ENCODE measurements at places on chromosomes 12 and 14.

DNA sequence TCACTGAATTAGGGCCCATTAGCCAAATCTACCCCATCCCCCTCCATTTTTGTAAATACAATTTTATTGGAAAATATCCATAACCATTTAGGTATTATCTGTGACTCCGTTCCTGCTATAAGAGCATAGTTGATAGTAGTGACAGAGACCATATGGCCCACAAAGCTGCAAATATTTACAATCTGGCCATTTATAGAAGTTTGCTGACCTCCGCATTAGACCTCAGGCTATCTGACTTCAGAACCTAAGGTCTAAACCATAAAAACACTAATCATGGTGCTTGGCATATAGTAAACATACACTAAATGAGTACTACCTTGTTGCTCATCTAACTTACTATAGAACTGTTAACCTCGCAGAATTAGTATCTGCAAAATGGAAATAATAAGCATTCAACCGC, 124.8 kb downstream of the NPAS3 start:
- no peak for DNase-seq

DNA sequence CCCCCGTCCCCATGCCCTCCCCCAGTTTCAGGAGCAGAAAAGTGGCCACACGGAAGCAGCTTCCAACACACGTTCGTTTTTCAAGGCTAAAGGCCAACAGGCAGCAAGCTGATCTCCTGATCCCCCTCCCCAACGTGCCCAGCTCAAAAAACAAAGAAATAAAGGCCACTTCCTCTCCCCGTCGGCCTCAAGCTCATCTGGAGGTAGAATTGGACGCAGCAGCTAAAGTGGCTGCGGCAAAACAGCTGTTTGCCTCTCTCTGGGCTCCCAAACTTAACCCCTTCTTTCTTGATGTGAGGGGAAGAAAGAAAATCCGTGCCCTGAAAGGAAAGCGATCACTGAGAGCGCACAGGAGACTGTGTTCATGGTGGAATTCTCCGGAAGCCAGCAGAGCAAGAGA, 66.3 kb downstream of the SCARB1 start:
- DNase-seq, result no peak

- DNase-seq, result no peak
Observed at GRCh38 chr14:104326848-104327247, 188.5 kb downstream of the KIF26A start.

DNA sequence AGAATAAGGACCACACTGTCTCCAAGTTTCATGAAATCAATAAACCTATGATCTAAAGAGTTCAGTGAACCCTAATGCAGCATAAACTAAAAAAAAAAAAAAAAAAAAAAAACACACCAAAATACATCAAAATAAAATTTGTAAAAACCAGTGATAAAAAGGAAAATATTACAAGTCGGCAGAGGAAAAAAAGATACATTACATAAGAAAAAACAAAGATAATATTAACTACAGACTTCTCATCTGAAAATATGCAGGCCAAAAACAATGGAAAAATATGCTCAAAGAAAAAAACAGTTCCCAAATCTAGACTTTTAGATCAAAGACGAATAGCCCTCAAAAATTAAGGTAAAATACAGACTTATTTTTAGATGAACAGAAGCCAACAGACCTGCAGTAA, 27.6 kb downstream of the MED13L start:
- peak; percentile 27 for DNase-seq

- no peak for DNase-seq
Observed at GRCh38 chr12:52203079-52203921, 11.5 kb upstream of the KRT80 start.

DNA sequence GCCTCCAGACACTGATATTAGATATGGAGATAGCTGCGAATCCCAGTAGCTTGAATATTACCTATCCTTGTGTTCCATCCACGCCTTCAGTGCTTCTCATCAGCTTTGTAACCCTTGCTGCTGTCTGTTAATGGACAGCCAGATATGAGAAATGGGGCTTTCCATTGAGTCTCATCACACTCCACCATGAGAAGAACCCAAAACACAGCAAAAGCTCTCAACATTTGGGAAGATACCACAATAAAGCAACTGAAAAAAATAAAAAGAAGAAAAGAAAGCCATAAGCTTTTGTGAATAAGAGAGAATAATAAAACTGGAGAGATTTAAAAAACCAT, 225.4 kb downstream of the GALC start:
- DNase-seq, result no peak

GRCh38 chr12:73112035-73112816, 840.1 kb downstream of the TRHDE start:
- DNase-seq, result no peak

- DNase-seq, result peak; percentile 19
Observed at GRCh38 chr14:92665661-92666110, 82.7 kb downstream of the LGMN start.

GRCh38 chr12:106141452-106141851, 2.7 kb upstream of the NUAK1 start:
- no peak for DNase-seq

- DNase-seq, result no peak
Observed at GRCh38 chr12:6118891-6119568, 5.4 kb downstream of the VWF start.

GRCh38 chr12:25957793-25958427, 572 bp upstream of the RASSF8 start:
- no peak for DNase-seq

- DNase-seq, result no peak
Observed at GRCh38 chr12:21631367-21631766, 26.3 kb downstream of the LDHB start.

- DNase-seq, result peak; percentile 93
Observed at GRCh38 chr14:24095271-24096068, 1.4 kb downstream of the PCK2 start.

- DNase-seq, result no peak
Observed at GRCh38 chr12:68587448-68587873, 23.2 kb upstream of the RAP1B start.

DNA sequence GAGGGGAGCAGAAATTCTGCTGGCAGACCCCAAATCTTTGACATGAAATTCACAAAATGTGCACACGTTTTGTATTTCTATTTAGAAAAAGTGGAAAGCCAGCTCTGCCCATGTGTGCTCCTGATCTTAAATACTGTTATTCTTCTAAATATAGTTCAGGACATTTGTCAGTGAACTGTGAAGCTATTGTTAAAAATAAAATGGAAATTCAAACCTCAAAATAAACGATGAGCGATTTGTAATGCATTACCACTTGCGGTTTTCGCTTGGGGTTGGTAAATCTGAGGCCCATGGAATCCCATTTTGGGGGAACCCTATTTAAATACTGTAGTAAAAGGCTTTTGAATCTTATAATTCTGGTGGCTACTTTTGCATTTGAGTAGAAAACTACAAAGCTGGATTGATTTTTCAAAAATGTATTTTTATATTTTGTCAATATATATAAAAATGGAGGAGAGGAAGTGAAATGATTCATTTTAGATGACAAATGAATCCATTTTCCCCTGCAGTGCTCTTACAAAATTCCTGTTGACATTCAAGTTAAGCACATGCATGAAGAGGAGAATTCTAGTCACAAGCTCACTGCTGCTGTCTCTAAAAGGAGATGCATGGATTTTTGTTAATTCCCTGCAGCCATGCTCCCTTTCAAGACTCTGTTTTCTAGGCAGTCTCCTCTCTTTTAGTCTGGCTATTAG, 47.1 kb downstream of the FLRT2 start:
- DNase-seq, result no peak

GRCh38 chr12:2267703-2268470, 215.1 kb downstream of the CACNA1C start:
- DNase-seq, result no peak

DNA sequence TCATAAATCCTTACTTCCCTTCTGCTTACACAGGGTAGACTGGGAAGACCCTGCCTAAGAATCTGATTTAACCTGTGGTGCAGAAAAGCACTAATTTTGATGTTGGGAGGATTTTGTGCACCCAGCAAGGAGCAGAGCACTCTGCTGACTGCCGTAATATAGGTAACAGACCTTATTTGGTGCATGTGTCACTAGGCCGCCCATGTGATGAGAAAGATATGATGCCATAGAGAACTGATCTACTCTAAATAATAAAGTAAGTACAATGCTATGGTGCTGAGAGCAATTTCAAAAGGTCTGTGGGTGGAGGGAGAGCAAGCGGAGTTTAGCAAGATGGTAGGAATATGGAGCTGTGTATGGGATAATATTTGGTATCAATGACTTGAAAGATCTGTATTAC, 1663.6 kb upstream of the SEL1L start:
- no peak for DNase-seq

DNA sequence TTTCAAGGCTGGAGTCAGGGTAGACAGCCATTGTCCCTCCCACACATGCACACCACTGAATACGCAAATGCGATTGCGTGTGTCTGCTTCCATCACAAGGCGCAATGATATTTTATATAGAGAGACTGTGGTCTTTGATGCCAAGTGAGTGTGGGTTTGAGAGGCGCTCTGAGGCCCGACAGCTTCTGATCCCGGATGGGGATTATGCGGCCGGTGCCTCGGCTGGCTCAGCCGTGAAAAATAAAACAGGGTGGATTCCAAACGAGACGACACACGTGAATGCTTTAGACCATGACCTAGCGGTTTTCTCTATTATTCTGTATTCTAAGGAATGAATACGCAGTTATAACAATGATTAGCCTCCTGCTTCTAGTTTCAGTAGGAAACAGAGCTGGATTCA, 72.5 kb downstream of the TMEM132D start:
- DNase-seq, result no peak

DNA sequence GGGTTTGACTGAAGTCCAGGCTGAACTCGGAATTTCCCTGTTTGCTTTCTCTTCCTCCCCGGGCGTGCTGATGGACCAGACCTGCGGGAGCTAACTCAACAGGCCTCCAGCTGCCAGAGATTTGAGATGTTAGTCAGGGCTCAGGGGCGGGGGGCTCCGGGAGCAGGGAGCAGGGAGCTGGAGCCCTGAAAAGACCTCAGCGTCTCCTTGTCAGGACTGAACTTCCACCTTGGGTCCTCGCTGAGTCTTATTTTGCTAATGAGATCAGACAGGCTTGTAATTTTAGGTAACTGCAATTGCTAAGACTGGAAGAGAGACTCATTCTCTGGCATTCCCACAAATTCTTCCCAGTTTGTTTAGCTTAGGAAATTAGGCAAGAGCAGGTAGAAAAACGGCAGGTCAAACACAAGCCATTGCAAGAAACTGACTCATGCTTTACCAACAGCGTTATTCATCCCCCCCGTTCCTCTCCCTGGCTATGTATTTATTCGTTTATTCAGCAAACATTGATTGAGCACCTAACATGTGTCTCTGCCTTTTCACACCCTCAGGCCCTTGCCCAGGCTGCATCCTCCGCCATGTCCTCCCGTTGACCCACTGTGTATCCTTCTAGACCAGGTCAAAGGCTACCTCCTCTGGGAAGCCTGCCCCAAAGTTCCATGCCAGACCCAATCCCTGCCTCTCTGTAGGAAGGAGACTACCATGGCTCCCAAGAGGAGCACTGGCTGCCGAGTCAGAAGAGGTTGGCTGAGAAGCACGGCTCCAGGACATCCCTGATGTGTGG, 80.4 kb upstream of the DIO3 start:
- no peak for DNase-seq

- DNase-seq, result no peak
Observed at GRCh38 chr12:11748903-11749302, 99.4 kb downstream of the ETV6 start.

DNA sequence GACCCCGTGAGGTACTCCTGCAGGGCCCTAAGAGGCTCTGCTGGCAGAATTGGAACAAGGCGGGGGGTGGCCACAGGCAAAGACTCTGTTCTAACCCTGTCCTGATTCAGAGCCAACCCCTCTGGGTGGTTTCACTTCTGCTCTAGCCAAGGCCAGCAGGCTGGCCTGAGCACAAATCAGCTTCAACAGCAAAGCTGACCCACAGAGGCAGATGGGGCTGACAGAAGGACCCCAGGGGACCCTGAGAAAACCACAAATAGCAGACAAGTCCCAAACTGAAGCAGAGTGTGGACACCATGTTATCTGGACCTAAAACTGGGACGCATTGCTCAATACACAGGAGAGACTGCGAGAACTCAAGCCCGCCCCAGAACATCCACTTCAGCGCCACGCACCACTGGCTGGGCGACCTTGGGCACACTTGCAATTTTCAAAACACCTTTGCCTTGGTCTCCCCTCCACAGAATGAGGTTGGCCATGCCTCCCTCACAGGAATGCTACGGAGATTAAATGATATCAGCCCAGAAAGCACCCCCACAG, 76.4 kb upstream of the DICER1 start:
- DNase-seq, result no peak

- DNase-seq, result peak; percentile 71
Observed at GRCh38 chr12:104219361-104219892, 3.8 kb downstream of the TXNRD1 start.

DNA sequence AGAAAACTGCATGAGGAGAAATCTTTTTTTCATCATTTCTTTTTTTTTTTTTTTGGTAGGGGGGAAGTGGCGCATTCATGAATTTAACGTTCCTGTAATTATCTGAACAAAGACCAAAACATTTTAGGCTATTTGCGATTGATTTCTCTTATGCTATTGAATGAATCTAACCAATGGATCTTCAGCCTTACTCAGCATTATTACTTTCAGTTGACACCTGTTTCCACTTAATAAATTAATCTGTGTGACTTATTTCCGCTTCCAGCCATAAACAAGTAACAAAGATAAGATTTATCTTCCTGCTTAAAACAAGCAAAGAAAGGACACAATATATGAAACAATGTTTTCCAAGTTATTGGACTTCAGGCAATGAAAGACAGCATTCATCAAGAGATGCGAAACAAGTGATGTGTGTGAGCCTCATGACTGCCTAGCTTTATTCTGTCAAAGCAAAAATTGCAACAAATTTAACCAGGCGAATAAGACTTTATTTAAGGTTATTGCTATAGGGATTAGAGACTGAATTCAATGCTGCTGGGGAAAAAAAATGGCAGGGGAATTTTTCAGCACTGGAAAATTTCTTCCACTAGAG, 1026.9 kb downstream of the LRFN5 start:
- no peak for DNase-seq

DNA sequence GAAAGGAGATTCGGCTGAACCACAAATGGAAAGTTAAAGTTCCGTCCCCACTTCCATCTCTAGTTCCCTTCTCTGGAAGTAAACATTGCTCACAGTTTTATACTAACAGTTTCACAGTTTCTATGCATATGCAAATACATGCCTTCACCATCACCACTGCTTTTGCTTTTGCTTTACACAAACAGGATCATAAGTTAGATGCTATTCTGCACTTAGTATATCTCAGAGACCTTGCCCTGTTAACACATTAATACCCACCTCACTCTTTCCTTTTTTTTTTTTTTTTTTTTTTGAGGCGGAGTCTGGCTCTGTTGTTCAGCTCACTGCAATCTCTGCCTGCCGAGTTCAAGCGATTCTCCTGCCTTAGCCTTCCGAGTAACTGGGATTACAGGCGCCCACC, 890 bp downstream of the TEP1 start:
- DNase-seq, result no peak

- no peak for DNase-seq
Observed at GRCh38 chr12:92987846-92988621, 58.9 kb upstream of the EEA1 start.

- no peak for DNase-seq
Observed at GRCh38 chr12:24661657-24662096, 287.2 kb downstream of the BCAT1 start.

GRCh38 chr12:25034676-25035075, 85.8 kb upstream of the BCAT1 start:
- DNase-seq, result no peak

Measured in erythroblast (primary cell).